Fibroblast of pulmonary artery (primary cell): ENCODE measurements at places on chromosomes 2 and 18.

DNA sequence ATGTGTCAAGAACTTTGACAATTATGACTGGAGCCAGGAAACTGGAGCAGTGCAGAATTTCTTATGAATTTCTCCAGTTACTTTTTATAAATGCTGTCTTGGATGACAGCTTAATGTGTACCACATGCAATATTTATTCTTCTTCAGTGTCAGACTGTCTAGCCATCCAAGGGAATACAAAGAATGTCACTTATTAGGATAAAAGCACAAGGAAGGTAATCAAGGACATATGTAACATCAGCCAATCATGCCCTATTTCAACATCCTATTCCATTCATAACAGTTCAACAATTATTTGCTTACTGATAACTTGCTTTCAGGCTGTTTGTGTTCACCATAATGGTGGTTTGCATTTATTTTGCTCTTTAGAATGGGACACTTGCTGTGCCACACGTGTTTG lies 139.8 kb downstream of the OLA1 start:
- DNase-seq, result no peak

DNA sequence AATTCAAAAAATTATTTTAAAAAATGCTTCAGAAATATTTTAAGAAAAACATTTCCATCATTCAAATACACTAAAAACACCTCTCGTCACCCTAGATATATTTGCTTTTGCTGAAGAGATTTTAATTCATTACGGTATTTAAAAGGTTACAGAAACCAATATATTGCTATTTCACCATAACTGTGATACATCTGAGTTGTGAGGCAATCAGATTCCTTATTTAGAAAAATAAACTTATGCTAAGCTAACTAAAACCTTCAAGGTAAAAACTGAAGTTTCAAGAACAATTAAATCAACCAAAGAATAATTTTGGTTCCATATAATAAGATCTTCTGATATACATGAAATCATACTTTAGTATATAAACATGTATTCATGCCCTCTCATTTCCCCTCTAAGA lies 32.8 kb downstream of the PELI1 start:
- DNase-seq, result no peak

DNA sequence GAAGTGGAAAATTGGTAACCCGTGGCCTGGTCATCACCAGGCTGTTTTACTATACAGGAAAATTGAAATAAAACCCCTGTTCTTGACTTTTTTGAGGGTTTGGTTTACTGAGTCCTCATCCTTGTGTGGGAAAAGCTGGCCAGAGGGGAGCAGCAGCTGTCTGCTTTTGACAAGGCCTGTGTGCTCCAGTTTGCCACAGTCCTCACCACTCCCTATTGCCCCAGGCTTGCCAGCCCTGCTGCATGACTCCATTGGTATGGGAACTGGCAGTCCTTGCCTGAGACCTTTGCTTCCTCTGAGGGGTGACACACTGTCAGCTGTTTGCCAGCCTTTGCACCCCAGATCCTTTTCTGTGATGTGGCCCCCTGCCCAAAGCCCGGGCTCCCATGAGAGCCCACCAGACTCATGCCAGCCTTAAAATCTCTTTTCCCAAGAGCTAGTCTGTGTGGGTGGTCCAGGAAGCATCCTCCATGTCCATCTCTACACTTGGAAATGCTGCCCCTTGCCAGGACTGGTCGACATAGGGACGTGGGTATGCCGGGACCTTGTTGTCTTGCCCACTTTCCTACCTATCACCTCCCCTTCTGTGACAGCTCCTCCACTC lies 39.0 kb downstream of the GLI2 start:
- DNase-seq, result no peak

- DNase-seq, result no peak
Observed at GRCh38 chr18:65073060-65073550, 677.7 kb upstream of the CDH7 start.

GRCh38 chr2:197453914-197454398 lies 604 bp downstream of the COQ10B start:
- DNase-seq, result peak; percentile 94
